Large intestine (tissue), 12 donors: ENCODE measurements at places on chromosomes 1 and 21. TPM values are rescaled to one million over a fixed set of nuclear protein-coding genes. Genes with fewer than 3 reads are reported as not detected.

The TMEM240 gene
- polyA plus RNA-seq, result 3.9 TPM

The ZFP69B gene
- 2.7 TPM for polyA plus RNA-seq

The CFAP74 gene
- 1.4 TPM for polyA plus RNA-seq

The CFAP126 gene
- 0.15 TPM for polyA plus RNA-seq

- peak; percentile 49 for DNase-seq
These were observed 1.0 kb upstream of the HP1BP3 start for GRCh38 chr1:20787840-20788795.

GRCh38 chr1:185939142-185939541 is 205.0 kb downstream of the HMCN1 start:
- no peak for DNase-seq

DNA sequence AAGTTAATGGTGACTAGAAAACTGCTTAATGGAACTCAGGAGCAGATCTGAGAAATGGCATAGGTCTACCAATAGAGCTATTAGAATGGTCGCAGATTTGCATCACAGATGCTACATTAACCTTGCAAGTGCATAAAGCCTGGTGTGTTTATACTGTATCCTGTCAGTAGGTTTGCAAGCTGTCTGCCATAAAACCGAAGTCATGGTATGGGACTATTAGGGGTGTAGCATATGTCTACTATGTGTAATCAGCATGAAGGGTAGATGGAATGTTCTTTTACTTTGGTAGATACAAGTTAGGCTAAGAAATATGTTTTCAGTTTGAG is 574.2 kb upstream of the ADGRL2 start:
- no peak for DNase-seq

DNA sequence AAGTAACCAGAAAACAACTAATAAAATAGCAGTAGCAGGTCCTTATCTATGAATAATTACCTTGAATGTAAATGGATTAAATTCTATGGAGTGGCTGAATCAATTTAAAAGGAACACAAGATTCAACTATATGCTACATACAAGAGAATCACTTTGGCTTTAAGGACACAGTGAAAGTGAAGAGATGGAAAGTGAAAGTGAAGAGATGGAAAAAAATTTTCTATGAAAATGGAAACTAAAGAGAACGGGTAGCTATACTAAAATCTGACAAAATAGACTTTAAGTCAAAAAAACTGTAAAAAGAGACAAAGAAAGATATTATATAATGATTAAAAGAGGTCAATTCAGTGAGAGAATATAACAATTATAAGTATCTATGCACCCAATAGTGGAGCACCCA is 54.7 kb downstream of the C1orf185 start:
- no peak for DNase-seq
